ENCODE measurements at places on chromosomes 12 and 14.

GRCh38 chr14:88895116-88895515, 70.7 kb downstream of the TTC8 start:
- no peak for DNase-seq

DNA sequence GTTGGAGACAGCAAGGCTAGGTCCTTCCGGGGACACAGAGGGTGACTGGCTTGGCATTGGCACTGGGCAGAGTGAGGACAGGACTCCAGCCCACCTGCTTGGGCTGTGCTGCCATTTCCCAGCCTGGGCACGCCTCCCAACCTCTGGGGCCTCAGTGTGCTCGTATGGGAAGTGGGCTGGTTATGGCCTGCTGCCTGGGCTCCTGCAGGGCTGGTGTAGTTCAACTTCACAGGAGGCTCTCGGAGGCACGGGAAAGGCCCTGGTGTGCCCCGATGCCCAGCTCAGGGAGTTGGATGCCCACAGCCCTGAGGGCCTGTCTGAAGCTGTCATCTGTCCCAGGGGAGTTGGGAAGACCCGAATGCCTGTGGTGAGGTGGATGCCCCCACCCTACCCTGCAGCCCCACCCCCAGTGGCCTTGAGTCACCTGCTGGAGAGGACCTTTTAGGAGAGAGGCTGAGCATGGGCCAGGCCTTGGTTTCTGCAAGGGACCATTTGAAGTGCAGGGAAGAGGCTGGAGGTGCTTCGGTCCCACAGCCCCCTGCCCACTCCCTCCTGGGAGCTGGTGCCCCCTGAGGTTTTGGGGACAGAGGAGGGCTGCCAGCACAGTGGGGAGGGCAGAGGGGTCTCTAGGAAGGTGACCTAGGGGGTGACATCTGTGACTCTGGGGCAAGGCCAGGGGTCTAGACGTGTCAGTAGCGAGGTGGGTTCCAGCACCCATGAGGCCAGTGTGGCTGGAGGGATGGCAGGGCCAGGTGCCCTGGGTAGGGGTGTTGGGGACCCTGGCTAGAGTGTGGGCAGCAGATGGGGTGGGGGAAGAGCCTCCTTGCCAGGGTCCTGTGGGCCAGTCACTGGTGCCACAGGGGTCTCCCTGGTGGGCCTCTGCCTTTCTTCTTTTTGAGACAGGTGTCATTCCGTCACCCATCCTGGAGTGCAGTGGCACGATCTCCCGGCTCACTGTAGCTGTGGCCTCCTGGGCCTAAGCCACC, 9.1 kb downstream of the ULK1 start:
- no peak for DNase-seq

DNA sequence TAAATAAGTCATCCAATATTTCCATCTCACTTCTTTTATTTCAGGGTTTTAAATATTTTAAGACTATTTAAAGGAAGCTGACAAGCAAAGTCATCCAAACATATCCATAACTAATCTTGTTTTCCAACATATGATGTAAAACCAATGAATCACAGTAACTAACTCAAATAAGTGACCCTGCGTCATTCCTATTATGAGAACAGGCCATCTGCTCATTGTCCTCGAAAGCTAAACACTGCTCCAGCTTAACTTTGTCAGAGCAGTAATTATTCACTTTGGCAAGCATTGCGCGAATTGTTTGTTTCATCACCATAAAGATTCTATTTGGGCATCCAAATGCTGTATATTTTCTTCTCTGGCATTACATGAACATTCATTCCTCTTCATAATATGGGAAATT, 99.1 kb downstream of the CAPZA3 start:
- DNase-seq = no peak

DNA sequence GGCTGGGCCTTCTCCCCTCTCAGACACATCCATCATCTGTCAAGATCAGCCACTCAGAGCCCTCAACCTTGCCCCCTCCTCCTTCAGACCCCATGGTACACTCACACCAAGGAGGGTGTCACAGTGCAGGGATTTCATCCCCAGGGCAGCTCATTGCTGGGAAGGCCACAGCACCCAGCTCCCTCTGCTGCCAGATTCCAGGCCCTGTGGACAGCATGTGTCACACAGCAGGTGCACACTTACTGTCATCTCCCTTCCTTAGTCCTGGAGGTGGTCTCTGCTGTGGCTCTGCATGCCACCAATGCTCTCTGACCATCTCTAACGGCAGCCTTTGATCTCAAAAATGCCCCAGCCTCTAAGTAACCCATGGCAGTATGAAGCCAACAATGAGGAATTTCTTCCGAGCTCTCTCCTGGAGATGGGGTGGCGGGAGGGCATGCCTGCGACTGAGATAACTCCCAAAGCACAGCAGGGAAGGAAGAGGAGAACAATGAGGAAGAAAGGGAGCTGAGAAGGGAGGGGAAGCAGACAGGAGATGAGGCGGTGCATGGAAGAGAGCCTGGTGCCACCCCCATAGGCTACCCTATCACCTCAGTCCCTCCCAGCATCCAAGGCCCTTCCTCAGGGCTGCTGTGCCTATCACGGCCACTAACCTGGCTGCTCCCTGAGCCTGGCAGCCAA, 101.0 kb downstream of the SINHCAF start:
- no peak for DNase-seq

- no peak for DNase-seq
Observed at GRCh38 chr12:442235-442884, 17.4 kb upstream of the B4GALNT3 start.

DNA sequence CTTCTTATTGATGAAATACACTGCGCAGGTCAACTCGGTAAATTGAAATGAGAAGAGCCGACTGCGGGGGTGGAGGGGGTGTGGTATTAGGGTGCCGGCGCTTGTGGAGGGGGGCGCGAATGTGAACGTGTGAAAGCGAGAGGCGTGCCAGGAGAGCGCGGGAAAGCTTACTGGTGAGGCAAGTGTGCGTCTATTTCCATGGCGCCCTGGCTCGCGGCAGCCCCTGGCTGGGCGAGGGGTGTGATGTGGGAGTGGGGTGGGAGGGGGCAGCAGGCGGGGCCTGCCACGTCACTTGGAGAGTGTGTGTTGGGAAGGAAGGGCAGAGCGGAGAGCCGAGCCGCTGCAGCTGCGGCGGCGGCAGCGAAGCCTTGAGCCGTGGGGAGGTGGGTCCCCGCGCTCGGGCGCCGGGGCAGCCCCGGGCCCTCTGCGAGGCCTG, 88.8 kb downstream of the GALNT8 start:
- DNase-seq = no peak

- DNase-seq = no peak
Observed at GRCh38 chr14:104481323-104481722, 98.2 kb upstream of the C14orf180 start.

DNA sequence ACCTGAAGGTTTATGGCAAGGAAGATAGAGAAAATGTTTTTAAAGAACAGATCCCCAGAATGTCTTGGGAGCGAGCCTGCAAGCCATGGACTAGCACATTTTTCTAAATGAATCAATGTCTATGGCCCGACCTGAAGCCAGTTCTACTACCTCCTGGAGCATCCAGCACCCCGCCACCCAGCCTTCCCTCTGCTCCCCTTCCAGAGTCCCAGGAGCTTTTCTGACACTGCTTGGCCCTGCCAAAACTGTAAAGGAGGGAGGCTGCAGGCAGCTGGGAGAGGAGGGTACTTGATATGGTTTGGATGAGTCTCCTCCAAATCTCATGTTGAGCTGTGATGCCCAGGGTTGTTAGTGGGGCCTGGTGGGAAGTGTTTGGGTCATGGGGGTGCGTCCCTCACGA, 95.5 kb upstream of the FZD10 start:
- no peak for DNase-seq

DNA sequence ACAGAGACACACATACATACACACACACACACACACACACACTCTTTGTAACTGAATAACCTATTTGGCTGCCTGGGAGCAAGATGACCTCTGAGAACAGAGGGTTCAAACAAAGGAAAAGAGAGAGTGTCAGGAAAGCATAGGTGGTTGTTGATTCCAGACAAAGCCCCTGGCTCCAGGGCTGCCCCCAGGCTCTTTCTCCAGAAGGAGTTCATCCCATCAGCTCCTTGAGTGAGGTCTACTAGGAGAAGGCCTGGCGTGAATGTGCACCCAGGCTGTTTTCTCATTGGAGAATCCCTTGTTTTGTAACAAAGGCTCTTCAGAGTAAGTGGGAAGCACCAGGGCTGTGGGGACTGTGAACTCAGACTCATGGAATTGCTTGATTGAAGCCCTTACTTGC, 151.9 kb downstream of the EMP1 start:
- no peak for DNase-seq

GRCh38 chr12:60223242-60223641, 627.4 kb downstream of the SLC16A7 start:
- DNase-seq = no peak

DNA sequence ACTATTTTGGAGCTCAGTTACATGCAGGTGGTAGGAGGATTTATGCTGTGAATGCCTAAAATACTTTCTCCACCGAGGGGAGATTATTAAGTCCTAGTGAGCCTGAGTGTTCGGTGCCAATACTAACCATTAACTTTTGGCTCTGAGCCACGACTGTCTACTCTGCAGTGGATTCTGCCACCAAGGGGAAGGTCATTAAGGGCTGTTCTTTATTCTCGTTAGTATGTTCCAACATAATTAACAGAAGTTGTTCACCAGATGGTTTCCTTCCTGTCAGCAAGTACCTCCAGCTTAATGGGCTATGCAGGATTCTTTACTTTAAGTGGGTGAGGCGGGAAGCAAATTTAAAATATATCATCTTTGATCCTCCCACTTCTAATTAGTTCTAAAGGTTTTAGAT, 326.3 kb downstream of the BMP4 start:
- DNase-seq = no peak

DNA sequence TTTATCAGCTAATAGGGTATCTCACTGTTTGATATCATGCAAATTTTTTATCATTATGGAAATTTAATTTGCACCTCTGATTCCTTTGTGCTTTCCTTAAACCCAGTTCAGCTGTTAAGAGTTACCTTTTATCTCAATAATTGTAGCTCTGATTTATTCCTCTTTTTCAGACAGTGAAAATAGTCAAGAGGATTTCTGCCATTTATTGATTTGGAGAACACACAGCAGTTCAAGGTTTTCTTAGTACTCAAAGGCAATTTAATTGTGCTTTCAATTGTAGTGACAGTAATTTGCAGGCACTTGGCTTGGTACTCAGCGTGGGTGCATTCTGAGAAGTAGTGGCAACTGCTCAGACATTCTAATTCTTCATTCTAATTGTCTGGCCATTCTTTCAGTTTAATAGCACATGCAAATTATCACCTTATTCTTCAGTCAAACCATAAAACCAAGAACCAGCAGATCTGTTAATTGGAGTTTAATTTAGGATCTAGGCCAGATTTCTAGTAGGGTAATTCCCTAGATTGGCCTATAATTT, 709.3 kb downstream of the RPS29 start:
- DNase-seq = no peak

DNA sequence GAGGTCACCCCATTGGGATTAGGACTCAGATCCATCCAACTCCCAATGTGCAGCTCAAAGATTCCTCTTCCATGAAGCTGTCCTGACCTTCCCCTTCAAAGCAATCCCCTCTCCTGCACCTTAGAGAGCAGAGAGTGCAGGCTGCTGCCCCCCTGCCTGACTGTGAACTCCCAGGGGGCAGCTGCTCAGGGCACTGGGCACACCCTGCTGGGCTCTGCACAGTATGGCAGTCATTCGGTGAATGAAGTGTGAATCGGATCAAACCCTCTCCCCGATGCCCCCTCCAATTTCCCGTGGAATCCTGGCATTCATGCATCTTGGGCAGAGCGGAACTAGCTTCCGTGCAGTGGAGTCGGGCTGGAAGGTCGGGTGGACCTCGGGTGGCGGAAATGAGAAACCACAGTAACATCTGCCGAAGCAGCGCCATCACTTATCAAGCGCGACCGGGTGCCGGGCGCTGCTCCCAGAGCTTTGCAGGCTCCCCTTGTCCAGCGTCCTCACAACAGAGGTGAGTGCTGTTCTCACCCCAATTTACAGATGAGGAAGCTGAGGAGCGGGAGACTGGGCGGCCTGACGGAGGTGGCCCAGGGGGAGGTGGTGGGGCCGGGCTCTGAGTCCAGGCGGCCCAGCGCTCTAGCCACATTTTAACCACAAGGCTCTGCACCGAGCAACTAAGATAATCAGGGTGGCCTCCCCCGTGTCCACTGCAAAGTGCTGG, 14.7 kb downstream of the GALNT9 start:
- DNase-seq = no peak

DNA sequence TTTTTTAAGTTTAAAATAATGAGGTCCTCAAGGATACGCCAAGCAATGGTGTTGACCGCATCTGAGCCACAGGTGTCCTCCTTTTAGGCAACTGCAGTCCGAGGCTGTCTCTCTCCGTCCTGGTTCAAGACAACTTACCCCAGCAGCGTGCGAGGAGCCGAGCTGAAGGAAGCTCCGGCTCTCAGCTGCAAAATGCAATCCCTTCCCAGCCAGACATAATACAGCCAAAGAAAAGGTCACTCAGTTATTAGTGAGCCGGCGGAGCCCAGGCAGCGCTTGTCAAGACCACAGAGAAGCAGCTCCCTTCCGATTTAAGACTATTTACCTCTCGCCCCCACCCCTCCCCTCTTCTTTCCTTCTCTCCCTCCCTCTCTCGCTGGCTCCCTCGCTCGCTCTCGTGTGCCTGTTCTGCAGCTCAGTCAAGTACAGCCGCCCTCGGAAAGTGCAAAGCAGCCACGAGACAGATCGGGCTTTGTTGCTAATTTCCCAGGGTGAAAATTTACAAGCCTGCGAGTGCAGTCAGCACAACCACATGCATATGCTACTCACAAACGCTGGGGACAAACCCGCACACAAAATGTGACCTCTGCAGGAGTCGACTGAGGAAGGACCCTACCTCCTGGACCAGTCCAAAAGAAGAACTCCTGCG, 363 bp upstream of the LMO3 start:
- DNase-seq = no peak

DNA sequence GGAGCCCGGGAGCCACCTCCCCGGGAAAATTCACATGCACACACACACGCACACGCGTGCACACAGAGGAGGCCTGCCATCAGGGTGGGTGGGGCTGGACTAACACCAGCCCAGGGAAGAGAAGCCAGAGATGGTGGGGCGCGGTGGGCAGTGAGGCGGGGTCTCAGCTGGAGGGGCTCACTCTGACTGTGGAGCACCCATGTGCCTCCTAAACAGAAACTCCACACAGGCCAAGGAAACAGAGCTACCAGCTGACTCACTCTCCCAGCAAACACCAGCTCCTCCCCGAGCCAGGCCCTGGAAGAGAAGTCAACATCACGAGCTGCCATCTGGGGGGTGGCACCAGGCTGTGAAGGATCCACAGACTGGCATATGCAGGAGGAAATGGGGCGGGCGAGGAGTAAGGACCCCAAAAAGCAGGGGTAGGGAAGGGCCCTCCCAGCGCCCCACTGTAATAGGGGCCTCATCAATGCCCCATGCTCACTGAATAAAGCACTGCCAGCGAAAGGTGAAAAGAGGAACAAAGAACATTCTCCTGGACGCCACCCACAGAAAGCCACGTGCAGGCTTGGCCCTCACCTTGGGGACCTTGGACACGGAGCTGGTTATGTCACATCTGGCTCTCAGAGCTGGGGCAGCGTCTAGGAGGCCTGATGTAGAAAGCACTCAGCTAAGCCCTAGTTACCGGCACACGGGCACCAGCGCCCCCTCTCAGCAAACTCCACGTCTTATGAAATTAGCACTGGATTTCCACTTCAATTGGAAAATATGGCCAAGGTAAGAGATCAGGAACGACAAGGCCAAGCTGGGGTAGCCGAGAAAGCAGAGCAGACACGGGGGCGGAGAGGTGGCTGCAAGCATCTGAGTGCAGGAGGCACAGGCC, 8.4 kb upstream of the INF2 start:
- DNase-seq = no peak

- DNase-seq = no peak
Observed at GRCh38 chr12:89347325-89347829, 4.9 kb downstream of the DUSP6 start.

Data from cortex of kidney (tissue), 1 donor.